ENCODE measurements at places on chromosomes 12 and 14.

DNA sequence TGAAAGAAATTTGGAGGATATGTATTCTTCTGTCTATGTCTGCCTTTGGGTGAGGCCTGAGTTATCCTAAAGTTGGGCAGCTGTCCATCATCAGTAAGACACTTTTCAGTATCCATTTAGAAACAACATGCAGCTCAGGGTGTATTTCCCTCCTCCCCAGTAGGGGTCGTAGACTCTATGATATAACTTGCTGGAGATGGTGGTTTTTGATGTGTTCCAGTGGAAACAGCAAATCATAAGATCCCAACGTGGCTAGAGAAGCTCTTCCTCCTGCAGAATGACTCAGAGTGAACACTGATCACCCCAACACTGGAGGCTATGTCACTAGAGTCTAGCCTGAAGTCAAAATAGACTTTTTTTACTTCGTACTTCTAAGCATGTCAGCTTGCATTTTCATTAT is 331.6 kb upstream of the STXBP6 start:
- DNase-seq, result no peak

- DNase-seq, result no peak
Measured at GRCh38 chr12:30692470-30692869, 3.2 kb downstream of the IPO8 start.

- no peak for DNase-seq
Measured at GRCh38 chr14:75411214-75411540, 16.6 kb upstream of the JDP2 start.

GRCh38 chr14:92670643-92671366 is 77.6 kb downstream of the LGMN start:
- no peak for DNase-seq

Data from central memory CD4-positive, alpha-beta T cell (primary cell).